T-cell (primary cell): ENCODE measurements at places on chromosomes 2 and 18. TPM values are rescaled to one million over a fixed set of nuclear protein-coding genes. Genes with fewer than 3 reads are reported as not detected.

CCL20 gene
- not detected for total RNA-seq

AKAIN1 gene
- total RNA-seq, result not detected

NLRC4 gene
- 0.13 TPM for total RNA-seq

SERPINB3 gene
- not detected for total RNA-seq

HTR2B gene
- total RNA-seq, result not detected

ERMN gene
- total RNA-seq, result 3.6 TPM

CACNB4 gene
- 0.16 TPM for total RNA-seq

- DNase-seq, result no peak
- H3K4me3 ChIP-seq, result peak overlapping the region; percentile 40
- no peaks in the 10 kb centered on the region for H3K36me3 ChIP-seq
- H3K27ac ChIP-seq, result no peak overlapping the region
- H3K4me1 ChIP-seq, result peaks cover 13% of the 10 kb centered on the region
Observed at GRCh38 chr2:169734169-169734847, 676 bp downstream of the KLHL23 start.

DNA sequence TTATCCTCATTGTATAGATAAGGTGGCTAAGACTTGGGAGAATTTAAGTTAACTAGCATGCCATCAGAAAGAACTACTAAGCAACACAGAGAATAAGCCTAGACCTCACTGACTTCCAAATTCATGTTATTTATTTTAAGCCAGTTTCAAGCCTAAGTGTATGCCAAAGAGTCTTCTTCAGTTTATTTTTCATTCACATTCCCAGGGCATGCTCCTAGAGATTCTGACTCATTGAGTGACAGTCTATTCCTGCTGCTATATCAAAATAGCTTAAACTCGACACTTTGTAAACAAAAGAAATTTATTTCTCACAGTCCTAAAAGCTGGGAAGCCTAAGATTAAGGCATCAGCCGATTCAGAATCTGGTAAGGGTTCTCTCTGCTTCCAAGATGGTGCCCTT is 467.1 kb downstream of the MBD2 start:
- no peaks in the 10 kb centered on the region for H3K36me3 ChIP-seq
- H3K4me3 ChIP-seq, result no peak overlapping the region
- H3K4me1 ChIP-seq, result no peaks in the 10 kb centered on the region

GRCh38 chr2:128797533-128797932 is 478.9 kb upstream of the HS6ST1 start:
- H3K27ac ChIP-seq, result no peak overlapping the region
- no peaks in the 10 kb centered on the region for H3K4me1 ChIP-seq
- H3K27me3 ChIP-seq, result peaks cover 2% of the 10 kb centered on the region

DNA sequence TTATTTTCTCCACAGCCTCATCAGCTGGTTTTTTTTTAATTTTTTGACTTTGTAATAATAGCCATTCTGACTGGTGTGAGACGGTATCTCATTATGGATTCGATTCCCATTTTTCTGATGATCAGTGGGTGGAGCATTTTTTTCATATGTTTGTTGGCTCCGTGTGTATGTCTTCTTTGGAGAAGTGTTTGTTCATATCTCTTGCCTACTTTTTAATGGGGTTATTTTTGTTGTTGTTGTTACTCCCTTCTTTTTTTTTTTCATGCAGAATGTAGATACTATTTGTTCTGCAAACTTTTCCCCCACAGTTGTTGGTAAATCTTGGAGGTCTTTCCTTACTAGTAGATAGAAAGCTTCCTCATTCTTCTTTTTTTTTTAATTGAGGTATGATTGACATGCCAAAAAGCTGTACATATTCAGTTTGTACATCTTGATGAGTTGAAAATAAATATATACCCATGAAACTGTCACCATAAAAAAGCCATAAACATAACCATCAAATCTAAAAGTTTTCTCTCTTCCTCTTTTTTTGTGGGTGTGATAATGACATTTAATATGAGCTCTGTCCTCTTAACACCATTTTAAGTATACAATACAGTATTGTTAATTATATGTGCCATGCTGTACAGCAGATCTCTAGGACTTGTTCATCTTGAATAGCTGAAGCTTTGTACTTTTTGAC is 21.8 kb upstream of the NT5DC4 start:
- no peak overlapping the region for H3K4me3 ChIP-seq
- no peaks in the 10 kb centered on the region for H3K36me3 ChIP-seq
- H3K27me3 ChIP-seq, result no peaks in the 10 kb centered on the region

- H3K4me3 ChIP-seq, result no peak within 1 kb of the TSS
- H3K36me3 ChIP-seq, result no peaks in the 10 kb centered on the region
- H3K4me1 ChIP-seq, result no peaks in the 10 kb centered on the region
- no peak for DNase-seq
Observed at GRCh38 chr18:9885170-9886004, at the start of gene TXNDC2. Gene TXNDC2, plus strand, starts transcription at chr18:9885973. Its CDS starts 708 bp downstream, at chr18:9886681.

- no peak for DNase-seq
- H3K4me3 ChIP-seq, result no peak overlapping the region
- no peak overlapping the region for H3K27ac ChIP-seq
- no peaks in the 10 kb centered on the region for H3K27me3 ChIP-seq
- no peaks in the 10 kb centered on the region for H3K36me3 ChIP-seq
Observed at GRCh38 chr2:146997945-146998344, 846.9 kb upstream of the ACVR2A start.
